Omental fat pad (tissue), 4 donors: ENCODE measurements at places on chromosomes 5 and 9. TPM values are rescaled to one million over a fixed set of nuclear protein-coding genes. Genes with fewer than 3 reads are reported as not detected.

Gene PCDHA1
- total RNA-seq: not detected

Gene ARSI
- total RNA-seq: 5.6 TPM

Gene PCDHB12
- 1.9 TPM for total RNA-seq

Gene C5orf46
- total RNA-seq: not detected

Gene FAXDC2
- 17.4 TPM for total RNA-seq

Gene LRRTM2
- total RNA-seq: 0.84 TPM

Gene SSNA1
- total RNA-seq: 65.6 TPM

Gene PCDHA5
- total RNA-seq: not detected

Gene EPB41L4B
- total RNA-seq: 47.7 TPM

Gene DCANP1
- total RNA-seq: not detected

Gene EFNA5
- 26.3 TPM for total RNA-seq

Gene PCDHGB4
- total RNA-seq: 2.4 TPM

Gene C9orf43
- total RNA-seq: 0.63 TPM

Gene PTCD2
- 4.8 TPM for total RNA-seq

Gene TOR2A
- 13.3 TPM for total RNA-seq

Gene ALDH7A1
- total RNA-seq: 17.7 TPM

Gene PLPP7
- 5.3 TPM for total RNA-seq

Gene TRAPPC13
- 16.1 TPM for total RNA-seq

Gene TAF1L
- total RNA-seq: not detected

Gene TPPP
- 3.9 TPM for total RNA-seq
